ENCODE measurements at places on chromosomes 13 and 19.

GRCh38 chr19:4067396-4068046 is 822 bp upstream of the ZBTB7A start:
- no peak for DNase-seq

GRCh38 chr13:24827799-24828198 is 63.8 kb downstream of the RNF17 start:
- DNase-seq = no peak

- DNase-seq = no peak
Measured at GRCh38 chr13:45950386-45951000, 98.9 kb upstream of the SIAH3 start.

- DNase-seq = no peak
Measured at GRCh38 chr13:77737583-77738200, 40.2 kb downstream of the SLAIN1 start.

DNA sequence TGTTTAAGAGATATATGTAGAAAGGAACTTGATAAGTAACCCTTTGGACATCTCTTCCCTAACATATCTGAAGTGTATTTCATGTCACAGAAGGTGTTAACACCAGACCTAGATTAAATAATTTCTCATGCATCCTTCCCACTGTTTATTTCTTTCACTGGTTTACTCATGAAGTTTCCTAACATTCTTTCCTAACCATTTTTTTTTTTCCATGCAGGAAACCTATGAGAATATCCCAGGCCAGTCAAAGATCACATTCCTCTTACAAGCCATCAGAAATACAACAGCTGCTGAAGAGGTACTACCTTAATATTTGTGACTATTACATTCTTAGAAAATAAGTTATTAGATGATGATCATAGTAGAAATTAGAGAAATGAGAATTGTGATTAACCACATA is 28.8 kb downstream of the IPO5 start:
- peak; percentile 26 for DNase-seq

DNA sequence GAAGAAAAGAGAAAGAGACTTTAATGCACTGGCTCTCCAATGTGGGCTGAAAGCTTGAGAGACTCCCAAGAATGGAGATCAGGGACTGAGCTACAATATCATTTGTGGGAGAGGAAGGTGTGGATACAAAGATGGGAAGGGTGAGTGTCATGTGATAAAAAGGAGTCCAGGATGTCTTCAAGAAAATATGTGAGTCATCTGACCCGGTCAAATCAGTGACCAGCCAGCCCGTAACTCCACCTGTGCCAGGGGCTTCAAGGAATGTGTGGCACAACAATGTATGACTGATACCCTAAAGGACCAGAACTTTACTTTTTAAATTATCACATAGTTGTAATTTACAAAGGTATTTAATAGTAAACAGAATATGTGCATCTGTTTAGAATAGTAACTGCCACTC is 97.2 kb downstream of the DOCK9 start:
- no peak for DNase-seq

- no peak for DNase-seq
Measured at GRCh38 chr13:42735010-42735409, 46.4 kb upstream of the FAM216B start.

Data from osteoblast (primary cell).